Ovary (tissue), 10 donors: ENCODE measurements at places on chromosomes 12 and 14. TPM values are rescaled to one million over a fixed set of nuclear protein-coding genes. Genes with fewer than 3 reads are reported as not detected.

GRCh38 chr12:91413581-91414546, 231.2 kb upstream of the DCN start:
- DNase-seq = no peak

DNA sequence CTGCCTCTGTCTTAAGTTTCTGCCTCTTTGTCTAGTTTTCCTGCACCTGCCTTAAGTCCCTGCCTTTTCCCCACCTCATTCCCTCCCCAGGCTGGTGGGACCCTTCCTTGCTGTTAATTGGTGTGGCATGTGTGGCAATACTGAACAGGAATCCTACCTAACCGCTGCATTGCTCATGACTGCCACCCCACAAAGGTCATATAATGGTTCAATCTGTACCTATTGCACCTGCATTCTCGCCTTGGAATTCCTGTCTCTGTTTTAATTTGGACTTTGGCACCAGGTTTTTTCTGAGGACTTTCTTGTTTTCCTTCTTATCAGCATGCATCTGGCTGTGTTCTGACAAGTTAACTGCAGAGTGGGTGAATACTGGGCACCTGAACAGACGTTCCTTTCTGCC, 966.2 kb upstream of the TMEM132C start:
- DNase-seq = no peak

- DNase-seq = peak; percentile 82
Measured at GRCh38 chr12:124888260-124888659, 24.6 kb upstream of the SCARB1 start.

DNA sequence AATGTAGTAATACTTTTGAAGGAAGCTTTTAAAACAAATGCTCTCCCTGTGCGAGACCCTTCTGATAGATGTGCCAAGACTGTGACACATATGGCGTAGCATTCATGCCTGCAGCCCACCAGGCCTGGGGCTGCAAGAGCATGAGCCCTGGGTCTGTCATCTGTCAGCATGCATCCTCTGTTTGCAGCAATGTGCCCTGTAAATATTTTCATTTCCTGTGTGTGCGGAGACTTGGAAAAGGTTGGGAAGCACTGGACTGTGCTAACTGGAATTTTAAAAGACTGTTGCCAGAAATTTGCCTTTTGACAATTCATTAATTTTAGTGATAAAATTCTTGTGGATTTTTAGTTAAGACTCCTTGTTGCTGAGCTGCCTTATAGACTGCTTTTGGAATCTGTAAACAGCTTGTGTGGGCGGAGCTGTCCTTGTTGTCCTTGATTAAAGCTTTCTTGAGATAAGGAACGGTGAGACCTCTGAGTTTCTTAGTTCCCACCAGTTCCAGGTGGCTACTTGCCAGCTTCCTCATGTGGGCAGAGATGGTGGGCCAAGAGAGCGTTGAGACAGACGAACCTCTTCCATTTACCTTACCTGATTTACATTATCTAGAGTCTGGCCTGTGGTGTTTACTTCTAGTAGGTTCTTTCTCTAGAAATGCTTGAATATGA, 23.4 kb downstream of the MARK3 start:
- peak; percentile 54 for DNase-seq

- peak; percentile 94 for DNase-seq
Measured at GRCh38 chr14:103528587-103529382, at the start of gene TRMT61A. TRMT61A (plus strand) TSS chr14:103529196; CDS start chr14:103529979, 783 bp downstream.

DNA sequence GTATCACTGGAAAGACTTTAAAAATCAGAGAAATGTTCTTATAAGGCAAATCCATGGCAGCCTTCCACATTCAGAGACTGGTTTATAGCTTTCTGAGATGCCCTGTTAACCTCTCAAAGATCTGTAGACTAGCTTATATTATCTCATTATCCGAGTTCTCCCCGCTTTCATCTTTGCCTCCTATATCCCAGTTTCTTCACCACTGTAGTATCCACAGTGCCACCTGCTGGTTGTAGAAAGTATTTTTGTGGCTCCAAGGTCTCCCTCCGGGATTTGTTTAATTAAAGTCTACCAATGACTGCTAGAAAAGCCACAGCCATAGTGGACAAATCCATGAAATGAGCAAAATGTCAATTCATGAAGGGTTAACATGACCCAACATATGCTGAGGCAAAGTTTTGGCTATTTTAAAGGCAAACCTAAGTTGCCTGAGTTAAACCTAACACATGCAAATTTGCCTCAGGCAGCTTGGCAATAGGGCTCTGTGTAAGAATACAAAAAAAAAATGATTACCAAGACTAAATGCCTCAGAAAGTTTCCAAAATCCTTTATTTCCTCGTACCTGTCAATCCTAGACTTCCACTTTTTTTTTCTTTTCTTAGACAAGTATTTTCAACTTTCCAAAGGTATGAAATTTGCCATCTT, 218.8 kb upstream of the BMP4 start:
- DNase-seq = peak; percentile 46

DNA sequence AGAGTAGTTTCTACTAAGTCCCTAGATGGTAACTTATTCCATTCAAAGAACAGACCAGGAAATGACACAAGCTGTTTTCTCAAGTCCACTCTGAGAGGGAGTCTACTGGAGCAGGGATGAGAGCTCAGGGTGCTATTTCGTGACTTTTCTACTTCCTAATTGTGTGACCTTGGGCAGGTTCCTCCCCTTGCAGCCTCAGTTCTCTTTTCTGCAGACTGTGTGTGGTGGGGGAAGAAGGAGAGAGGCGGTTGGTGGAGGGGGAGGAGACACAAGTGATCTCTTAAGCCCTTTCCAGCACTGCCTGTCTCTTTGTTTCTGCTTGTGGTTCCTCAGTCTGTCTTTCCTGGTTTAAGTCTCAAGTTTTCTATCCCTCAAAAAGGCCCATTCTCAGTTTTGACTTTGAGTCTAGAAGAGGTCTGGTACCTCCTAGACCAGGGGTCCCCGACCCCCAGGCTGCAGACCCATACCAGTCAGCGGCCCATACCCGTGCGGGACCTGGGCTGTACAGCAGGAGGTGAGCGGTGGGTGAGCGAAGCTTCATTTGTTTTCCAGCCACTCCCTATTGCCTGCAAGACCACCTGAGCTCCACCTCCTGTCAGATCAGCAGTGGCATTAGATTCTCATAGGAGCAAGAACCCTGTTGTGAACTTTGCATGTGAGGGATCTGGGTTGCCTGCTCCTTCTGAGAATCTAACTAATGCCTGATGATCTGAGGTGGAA, 10.7 kb downstream of the FGF6 start:
- no peak for DNase-seq

DNA sequence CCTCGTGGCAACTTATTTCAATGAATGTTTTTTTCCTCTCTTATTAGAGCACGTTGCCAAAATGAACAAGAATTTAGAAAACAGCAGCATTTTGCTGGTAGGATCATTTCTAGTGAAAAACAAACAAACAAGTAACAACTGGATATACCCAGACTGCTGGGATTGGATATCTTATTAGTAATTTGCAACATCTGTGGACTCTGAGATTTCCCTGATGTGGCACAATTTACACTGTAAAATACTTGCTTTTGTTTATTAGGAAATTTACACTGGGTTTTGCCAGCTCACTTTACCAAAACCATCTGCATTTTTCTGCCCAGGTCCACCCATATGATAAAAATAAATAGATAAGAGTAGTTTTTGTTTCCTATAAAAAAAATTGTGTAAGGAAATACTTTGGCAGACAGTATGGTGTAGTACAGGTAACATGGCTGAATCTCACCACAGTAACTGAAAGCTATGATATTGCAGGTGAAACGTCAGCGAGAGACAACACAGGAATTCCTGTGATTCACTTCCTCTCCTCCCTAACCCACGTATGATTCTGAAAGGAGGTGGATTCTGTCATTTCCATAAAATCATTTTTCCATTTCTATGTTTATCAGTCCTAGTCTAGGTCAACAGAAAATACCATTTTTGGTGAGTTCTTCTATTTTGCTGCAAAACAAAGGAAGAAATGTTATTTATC, 176.2 kb upstream of the NOVA1 start:
- DNase-seq = no peak

The EFS gene
- 40.8 TPM for total RNA-seq

The SLC25A47 gene
- not detected for total RNA-seq

- DNase-seq = no peak
Measured at GRCh38 chr12:57985685-57986084, 44.3 kb downstream of the ATP23 start.

DNA sequence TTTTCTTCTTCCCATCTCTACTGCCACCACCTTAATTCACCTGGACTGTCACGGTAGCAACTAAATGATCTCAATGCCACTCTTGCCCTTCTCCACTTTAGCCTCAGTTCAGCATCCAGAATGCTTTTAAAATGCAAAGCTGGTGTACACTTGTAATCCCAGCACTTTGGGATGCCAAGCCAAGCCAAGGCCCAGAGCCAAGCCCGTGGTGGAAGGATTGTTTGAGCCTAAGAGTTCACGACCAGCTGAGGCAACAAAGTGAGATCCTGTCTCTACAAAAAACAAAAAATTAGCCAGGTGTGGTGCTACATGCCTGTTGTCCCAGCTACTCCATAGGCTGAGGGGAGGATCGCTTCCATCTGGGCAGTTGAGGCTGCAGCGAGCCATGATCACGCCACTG, 5.9 kb downstream of the CIPC start:
- no peak for DNase-seq

The TEX52 gene
- total RNA-seq = not detected

DNA sequence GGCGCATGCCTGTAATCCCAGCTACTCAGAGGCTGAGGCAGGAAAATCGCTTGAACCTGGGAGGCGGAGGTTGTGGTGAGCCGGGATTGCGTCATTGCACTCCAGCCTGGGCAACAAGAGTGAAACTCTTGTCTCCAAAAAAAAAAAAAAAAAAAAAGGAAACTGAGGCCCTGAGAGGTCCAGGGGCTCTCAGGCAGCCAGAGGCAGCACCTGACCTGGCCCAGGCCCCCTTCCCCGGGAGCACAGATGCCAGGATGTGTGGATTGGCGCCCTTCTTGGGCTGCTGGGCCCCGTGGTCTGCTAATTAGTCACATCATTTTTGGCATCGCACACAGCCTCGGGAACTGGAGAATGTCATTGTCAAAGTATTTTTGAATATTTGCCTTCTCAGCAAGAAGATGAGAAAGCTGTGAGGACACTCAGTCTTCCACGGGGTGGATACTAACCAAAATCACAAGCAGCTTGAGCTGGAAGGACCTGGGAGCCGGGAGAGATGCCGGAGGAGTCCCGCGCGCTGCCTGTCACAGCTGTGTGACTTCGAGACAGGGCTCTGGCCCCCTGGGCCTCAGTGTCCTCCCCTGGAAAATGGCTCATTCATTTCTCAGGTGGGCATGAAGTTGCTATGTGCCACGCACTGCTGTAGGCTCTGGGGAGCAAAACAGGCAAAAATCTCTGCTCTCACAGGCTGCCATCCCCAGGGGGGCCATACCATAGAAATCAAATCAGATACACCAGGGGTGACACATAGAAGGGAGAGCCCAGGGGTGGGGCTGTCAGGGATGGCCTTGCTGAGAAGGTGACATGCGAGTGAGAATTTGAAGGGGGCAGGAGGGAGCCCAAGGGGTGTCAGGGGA, 12.5 kb upstream of the RCOR1 start:
- DNase-seq = no peak
